ENCODE measurements at places on chromosomes 16 and 17.

GRCh38 chr17:2058586-2059546 is 4.0 kb downstream of the HIC1 start:
- DNase-seq = peak; percentile 54

DNA sequence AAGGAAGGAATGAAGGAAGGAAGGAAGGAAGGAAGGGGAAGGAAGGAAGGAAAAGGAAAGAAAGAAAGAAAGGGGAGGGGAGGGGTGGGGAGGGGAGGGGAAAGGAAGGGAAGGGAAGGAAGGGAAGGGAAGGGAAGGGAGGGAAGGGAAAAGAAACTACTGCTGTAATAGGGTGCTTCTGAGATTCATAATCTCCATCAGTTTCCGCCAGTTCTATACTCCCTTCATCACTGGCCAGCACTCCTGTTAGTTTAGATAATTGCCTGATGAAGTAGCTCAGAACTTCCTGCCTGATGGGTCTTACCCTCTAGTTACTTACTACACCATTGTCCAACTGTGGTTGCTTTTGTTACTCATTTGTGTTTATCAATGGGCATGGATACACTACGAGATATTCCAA is 2.0 kb upstream of the KRTAP9-6 start:
- DNase-seq = no peak

DNA sequence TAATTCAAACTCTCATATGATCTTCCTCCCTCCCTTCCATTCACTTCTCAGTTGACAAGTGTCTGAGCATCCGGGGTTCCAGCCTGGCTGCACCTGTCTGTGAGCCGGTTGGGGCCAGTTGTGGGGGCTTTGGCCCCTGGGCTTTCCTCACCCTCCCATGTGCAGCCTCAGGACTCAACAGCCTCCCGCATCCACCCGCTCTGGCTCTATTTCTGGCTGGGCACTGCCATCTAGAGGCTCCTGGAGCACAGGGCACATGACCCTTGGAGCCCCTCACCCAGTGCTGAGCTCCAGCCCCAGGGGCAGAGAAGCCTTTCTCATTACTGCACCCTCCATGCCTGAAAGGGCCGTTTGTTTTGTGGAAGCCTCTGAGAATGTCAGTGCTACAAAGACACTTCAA is 43.3 kb downstream of the HAPSTR1 start:
- peak; percentile 35 for DNase-seq

DNA sequence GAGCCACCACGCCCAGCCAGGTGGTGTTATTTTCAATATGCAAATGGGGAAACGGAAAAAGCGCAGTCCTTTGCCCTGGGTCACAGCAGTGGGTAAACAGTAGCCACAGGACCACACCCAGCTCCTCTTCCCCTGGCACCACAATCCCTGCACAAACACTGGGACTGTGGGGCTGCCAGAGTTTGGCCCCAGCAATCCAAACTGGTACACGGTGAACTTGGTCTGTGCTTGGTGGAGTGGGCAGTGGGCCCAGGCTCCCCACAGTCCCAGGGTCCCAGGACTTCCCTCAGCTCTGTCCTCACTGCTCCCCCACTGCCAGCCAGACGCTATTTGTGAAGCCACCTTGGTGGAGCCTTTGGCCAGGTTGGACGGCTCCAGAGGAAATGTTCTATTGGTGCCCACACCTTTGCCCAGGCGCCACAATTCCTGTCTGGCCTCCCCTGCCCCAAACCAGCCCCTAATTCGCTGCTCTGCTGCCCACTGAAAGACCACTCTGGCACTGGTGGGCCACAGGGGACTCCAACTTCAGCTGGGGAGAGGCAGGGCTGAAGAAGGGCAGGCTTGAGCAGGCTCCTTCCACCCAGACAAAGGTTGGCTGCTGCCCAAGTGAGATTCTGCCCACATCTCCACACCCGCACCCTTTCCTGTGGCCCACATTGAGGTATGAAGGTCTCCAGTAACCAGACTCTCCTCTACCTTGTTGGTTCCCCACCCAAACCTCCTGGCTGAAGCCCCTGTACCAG is 2.1 kb downstream of the CHAD start:
- no peak for DNase-seq

DNA sequence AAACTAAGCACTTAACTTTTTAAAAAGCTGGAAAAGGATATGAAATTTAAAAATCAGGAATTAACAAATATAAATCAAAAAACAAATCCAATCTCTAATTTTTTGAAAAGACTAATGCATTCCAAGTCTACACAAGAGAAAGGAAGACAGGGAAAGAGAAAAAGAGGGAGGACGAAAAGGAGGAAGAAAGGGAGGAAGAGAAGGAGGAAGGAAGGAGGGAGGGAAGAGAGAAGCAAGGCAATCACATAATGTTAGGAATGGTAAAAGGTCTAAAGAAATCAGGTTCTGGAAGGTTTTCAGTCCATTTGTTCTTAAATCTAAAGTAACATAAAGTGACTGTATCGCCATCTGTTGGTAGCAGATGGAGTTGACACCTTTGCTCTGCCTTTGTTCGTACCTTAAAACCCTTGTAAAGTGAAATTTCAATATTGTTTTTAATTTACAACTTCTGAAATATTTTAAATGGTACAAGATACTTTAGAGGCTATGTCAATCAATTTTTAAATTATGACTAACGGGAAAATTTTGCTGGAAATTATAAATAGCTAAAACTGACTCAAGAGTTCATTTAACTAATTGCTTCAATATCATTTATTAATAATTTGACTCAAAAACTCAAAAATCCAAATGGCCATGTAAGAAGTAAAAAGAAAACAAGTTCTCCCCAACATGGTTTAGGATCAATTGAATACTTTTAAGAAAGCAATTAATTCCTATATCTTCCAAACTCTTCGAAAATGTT is 20.4 kb upstream of the CDYL2 start:
- peak; percentile 5 for DNase-seq

All from activated T-helper 9 cell treated with anti-CD3 and anti-CD28 coated beads, Interleukin-2, amount 50 U/mL, for 16 hours (primary cell).